Neural crest cell (in vitro differentiated cells): ENCODE measurements at places on chromosomes 5 and 9.

DNA sequence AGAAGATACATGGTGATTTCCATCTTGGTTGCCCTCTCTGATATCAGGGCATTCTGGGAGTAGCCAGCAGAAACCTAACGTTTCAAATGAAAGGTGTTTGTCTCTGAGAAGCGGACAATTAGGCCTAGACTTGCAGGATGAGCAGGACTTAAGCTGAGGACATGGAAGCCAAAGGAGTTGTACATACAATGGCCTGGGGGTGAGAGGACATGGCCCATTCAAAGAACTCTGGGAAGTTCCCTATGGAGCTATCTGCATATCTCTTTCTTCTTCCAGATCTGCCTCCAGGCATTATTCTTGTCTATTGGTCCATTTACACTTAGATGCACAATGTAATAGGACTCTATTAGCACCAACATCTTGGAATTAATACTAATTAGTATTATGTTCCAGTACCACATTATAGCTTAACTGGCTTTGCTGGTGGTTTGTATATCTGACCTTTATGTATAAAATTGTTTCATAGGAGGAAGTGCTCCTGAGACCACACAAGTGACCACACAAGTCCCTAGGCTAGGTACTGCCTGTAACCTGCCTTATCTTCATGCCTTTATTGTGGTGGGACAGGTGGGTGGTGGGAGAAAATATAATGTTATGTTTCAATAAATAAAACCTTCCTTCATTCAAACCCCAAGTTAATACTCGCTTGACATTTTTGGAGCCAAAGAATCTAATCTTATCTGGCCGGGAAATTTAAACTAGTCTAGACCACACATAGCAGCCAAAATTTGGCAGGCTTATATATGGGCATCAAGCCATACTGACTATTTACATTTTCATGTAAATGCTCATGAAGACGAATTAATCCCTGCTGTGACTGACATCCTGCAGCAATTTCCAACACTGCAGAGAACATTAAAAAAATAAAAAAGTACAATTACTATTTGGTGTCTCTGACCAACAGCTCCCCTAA, 52.1 kb upstream of the EQTN start:
- DNase-seq = no peak

DNA sequence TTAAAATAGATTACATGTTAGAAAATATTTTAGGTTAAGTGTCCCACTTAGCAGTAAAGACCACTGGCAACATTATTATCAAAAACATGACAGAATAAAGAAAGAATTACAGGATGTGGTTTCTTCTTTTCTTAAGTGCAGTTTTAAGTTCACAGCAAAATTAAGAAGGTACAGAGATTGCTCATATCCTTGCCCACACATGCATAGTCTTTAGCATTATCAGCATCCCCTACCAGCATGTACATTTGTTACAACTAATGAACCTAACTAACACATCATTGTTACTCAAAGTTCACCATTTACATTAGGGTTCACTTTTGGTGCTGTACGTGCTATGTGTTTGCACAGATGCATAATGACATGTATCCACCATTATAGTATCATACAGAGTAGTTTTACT, 837.7 kb upstream of the CDH9 start:
- DNase-seq = no peak

GRCh38 chr9:12464910-12465512, 228.2 kb upstream of the TYRP1 start:
- DNase-seq = peak; percentile 35

- DNase-seq = no peak
These were observed 493.0 kb downstream of the CAAP1 start for GRCh38 chr9:26399556-26399955.

DNA sequence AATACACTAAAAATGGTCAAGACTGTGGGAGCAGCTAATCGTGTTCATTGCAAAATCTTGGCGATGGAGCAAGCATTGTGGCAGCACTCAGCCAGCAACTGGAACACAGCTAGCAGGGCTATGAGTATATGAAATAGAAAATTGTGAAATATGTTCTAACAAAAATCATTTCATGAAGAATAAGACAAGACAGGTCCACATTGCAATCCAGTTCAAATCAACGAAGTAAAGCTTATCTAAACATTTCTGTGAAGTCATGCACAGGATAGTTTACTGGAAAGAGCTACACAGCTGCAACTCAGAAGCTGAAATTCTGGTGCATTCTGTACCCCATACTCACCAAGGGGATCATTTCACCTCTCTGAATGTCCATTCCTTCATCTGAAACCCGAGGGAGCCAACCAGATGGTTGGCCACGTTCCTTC, 5.3 kb upstream of the NFIL3 start:
- DNase-seq = no peak

DNA sequence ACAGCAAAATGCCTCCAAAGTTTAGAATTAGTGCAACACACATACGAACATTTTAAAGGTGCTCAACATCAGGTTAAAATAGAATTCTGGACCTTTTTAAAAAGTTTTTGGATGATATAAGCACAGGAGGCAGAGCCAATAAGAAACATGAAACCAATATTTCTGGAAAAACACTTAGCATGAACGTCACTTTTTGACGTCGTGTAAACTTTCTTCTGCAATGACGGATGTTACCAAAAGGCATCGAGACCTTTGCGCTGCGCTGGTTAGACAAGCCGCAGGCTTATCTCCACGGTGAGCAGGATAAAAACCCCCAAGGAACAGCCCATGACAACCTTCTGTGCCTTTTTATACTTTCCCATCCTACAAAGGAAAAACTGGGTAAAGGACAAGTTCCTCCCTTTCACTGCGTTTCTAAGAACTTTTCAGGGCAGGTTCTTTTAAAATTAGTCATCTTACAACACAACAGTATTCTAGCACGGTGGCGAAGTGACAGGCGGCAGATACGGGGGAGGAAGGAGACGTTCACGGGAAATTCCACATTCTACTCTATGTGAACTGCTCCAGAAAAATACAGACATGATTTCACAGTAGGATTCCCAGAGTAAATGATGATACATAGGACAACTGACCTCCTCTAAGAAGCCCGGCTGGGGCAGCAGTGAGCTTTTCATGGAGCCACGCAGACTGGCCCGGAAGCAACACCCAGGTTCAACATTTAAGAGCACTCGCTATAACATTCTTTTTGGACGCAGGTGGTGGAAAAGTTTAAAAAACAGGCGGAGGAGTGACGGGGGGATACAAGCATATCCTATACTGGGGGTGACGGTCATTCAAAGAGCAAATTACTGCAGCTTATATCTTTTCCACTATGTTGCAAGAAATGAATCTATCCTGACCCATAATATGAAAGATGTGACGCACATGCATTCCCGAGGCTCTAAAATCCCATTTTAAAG, 52.4 kb downstream of the USP20 start:
- DNase-seq = no peak

DNA sequence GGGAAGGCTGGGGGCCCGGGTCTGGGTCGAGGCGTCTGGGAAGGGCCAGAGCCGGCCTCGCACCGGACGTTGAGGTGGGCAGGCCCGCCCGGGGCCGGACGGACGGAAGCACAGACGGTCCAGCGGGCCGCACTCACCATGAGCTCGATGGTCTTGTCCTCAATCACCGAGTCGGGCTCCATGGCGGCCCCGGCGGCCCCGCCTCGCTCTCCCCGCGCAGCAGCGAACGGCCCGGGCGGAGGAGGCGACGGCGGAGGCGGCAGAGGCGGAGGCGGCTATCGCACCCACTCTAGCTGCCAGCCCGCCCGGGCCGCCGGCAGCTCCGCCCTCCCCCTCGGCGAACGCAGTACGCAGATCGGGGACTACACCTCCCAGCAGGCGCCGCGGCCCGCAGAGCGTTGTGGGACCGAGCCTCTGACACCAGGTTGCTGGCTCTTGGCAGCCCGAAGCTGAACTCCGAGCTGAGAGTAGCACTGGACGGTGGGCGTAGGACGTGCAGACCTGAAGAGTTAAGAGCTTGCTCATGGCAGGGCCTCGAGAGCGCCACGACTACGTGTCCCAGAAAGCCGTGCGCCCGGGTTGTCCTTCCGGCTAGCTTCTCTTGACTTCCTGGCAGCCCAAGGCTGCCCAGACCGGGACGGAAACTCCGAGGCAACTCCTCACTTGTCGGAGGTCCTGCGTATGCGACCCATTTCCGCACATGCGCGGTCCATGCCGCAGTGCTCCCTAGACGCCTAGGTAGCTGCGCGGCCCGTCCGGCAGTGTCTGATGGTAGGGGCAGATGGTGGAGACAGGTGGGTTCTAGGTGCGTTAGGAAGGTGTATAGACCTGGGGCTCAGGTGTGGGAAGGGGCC, at the start of gene FBXW11:
TSS of gene FBXW11 (minus strand) at position 318 of the 854 bp plus-strand sequence. CDS start at position 182, 136 bp downstream.
- peak; percentile 83 for DNase-seq

DNA sequence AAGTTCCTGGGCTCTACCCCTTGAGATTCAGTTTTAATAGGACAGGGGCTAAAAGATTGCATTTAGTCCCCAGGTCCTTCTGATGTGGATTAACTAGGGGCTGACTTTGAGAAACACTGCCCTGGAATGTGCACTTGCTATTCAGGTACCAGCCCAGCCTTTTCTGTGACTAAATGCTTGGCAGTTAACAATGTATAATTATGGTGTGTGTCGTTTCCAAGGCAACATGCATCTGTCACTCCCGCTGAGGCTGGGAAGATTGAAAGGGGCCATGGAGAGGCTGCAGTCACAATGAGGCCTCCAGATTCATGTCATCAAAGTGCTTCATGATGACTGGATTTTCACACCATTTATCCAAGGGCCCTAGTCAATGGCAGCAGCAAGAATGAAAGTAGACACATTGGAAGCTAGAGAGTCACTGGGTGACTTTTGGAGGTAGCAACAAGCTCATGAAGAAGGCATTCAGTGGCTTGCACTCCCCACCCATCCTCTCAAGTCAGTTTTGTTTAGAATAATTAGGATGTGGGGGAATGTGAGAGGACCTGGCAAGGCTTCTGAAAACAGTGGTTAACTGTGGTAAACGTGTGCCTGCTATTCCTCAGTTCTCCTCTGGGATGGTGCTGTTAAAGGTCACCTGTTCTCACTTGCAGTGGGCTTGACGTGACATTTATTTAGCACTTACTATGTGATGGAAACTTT, 28.3 kb downstream of the RAI14 start:
- DNase-seq = peak; percentile 24

GRCh38 chr9:127149010-127149409, 26.6 kb upstream of the ANGPTL2 start:
- no peak for DNase-seq

DNA sequence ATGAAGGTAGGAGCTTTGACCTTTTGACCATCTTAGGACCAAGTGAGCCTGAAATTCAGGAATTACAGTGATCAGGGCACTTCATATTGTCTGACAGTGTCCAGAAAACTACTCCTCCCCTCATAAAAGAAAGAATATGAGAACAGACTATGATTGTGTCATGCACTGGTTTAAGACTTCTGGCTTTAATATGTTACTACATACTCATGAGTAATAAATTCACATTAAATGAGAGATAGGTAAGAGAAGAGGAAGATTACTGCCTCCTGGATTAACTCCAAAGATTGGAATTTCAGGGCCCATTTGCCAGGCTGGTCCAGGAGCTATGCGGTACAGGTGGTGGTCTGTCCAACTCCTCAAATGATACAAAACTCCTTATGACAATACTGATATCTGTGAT, 213.5 kb upstream of the ADRA1B start:
- no peak for DNase-seq
